Activated CD8-positive, alpha-beta T cell treated with anti-CD3 and anti-CD28 coated beads, Interleukin-2, amount 10 ng/mL, durations not matched to agents 7 days and 5 days (primary cell): ENCODE measurements at places on chromosomes 4 and X.

- no peak for DNase-seq
These were observed 38.4 kb upstream of the FAM9B start for GRCh38 chrX:9072281-9072680.

DNA sequence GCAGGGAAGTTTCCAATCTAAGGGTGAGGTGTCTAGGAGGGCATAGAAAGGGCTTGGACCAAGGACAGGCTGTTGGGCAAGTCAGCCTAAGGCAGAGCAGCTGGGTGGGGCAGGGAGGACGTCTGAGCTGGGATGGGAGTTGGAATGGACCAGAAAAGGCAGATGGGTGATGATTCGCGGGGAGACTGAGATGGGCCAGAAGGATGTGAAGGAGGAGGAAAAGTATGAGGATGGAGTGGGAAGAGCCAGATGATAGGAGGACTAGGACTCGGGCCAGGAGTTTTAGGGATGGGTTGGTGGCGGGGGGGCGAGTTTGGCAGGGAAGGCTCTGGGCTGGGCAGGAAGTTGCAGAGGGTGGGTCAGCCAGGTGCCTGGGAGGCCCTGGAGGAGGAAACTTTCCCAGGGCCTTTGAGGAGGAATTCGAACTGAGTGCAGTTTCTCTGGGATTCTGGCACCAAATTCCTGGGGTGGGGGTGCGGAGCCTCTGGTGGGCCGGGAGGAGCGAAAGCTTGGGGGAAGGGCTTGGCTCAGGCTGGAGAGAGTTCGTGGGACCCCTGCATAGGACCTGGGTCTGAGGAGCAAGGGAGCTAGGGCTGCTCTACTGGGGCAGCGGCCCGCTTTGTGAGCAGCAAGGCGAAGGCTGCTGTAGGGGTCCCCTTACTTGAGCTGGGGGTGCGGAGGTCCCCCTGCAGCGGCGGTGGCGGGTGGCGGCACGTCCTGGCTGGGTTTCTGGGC, 8.7 kb upstream of the TIMP1 start:
- DNase-seq = no peak

DNA sequence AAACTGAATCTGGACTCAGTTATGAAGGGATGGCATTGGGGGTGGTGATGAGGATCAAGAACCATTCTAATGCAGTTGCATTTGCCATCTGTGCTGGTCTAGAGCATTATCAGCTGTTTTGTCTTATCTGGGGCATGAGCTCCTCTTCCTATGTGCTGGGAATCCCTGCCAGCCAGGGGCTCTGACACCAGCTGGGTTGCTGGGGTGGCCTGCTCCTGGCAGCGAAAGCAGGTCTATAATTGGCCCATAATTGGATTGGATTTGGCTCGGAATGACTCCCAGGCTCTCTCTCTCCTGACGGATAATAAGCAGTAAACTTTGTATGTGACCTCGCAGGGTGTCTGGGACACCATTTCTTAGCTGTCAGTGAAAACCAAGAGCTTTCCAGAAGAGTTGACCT, 34.1 kb downstream of the SMPX start:
- DNase-seq = no peak

DNA sequence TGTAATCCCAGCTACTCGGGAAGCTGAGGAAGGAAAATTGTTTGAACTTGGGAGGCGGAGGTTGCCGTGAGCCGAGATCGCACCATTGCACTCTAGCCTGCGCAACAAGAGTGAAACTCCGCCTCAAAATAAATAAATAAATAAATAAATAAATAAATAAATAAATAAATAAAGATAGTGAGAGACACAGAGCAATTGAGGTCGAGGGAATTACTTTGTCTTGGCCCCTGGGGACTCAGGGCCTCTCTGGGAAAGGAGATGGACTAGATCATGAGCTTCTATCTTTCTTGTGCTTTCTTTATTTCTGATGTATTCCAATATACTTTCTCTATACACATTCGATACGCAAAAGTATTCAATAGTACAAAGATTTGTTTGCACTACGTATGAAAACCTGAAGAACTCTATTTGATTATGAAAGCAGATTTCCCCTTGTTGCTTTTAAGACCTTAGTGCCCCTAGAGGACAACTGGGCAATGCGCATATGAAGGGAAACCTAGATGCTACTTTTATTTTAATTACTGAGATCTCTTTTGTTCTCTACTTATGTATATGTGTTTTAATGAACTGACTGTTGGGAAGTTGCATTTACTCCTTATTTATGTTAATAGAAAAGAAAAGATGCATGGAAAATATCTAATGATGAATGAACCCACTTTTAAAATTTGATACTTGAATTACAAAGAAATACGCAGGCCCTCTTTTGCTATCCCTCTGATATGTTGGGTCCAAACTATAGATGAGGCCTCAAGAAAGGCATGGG, 12.8 kb upstream of the ELOVL6 start:
- peak; percentile 49 for DNase-seq

DNA sequence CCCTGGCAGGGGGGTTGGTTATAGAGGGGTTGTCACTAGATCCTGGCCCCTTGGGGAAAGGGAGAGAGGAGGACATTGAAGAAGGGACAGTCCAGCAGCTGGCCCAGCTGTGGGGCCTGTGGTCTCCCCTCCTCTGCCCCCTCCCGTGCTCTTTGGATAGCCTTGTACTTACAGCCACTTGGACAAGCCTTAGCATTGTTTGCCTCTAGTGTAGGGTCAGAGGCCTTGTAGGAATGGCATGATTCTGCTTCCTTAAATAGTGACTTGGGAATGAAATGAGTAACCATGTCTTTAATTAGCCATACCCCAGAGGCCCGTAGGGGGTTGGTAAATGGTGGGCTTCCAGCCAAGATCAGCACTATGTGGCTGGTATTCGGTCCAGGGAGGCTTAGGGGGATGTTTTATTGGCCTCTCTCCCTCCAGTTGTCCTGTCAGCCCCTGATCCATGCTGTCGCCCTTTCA, 230.6 kb downstream of the PTTG2 start:
- DNase-seq = no peak

- no peak for DNase-seq
These were observed 187.0 kb downstream of the AASDH start for GRCh38 chr4:56200275-56200674.

DNA sequence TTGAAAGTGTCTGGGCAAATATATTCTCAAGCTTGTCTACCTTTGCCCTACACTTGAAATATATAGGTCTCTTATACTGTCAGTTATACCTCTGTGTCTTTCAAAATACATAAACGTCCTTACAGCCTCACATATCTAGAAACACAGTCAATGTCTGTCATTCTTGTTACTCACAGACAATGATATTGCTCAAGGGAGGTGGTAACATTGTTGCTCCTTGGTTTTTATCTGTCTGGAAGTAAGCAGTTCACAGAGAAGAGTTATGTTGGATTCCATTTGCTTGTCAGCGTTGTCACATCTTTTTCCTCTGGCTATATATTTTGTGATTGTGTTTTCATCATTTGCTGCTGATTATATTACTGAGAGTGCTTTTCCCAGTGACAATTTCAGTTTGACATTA, 1528.9 kb downstream of the PCDH7 start:
- DNase-seq = no peak

DNA sequence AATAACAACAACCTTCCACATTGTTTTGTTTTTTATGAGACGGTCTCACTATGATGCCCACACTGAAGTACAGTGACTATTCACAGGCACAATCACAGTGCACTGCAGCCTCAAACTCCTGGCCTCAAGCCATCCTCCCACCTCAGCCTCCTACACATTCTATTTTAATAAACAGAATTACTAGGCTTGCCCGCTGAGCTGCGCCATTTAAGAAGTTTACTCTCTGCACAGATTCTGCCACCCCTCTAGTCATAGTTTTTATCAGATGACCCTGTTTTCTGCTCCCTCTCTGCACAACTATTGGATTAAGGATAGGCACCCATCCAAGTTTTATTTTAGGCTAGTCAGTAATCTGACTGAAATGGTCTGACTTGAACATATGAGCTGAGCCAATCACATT, 11.3 kb upstream of the COX18 start:
- no peak for DNase-seq

GRCh38 chr4:104752337-104752736, 257.6 kb upstream of the CXXC4 start:
- DNase-seq = no peak

DNA sequence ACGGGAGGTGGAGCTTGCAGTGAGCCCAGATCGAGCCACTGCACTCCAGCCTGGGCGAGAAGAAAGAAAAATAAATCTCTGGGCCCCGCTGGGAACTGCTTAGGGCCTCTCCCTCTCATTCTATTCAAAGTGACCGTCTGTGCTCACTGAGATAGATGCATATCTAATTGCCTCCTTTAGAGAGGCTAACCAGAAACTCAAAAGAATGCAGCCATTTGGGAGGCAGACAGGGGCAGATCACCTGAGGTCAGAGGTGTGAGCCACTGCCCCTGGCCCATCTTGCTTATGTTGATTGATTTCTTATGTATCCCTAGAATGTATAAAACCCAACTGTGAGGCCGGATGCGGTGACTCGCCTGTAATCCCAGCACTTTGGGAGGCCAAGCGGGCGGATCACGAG, 6.2 kb upstream of the CSF2RA start:
- no peak for DNase-seq

- DNase-seq = no peak
These were observed 795.4 kb upstream of the DIAPH2 start for GRCh38 chrX:95889279-95889678.

GRCh38 chrX:143615851-143616250, 20.1 kb downstream of the SLITRK4 start:
- DNase-seq = no peak

GRCh38 chr4:127145006-127145540, 487.7 kb upstream of the INTU start:
- DNase-seq = no peak

GRCh38 chr4:95215991-95216605, 332.7 kb downstream of the UNC5C start:
- no peak for DNase-seq

DNA sequence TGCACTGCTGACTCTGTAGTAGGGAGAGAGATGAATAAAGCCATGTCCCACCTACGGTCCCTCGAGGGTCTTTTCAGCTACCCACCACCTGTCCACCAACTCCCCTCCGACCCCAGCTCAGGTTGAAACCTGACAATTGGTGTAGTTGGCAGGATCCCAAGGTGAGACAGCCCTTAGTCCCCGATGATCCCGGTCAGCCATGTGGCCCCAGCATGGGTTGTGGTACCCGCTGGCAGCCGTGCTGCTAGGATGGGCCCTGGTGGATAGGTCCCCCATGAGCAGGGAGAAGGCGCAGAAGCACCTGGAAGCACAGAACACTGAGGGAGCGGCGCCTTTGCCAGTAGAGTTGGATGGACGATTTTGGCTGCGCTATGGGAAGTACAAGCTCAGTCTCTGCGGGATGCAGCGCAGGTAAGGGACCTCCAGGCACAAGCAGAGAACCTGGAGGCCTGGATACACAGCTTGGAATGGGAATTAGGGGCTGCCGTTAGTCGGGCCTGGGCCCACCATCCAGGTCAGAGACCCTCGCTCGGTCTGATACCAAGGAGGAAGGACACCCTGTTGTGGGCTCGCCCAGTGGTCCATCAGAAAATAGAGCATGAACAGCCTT, 694.6 kb upstream of the AGA start:
- no peak for DNase-seq

- no peak for DNase-seq
These were observed 109.0 kb downstream of the ANXA3 start for GRCh38 chr4:78660559-78660958.

DNA sequence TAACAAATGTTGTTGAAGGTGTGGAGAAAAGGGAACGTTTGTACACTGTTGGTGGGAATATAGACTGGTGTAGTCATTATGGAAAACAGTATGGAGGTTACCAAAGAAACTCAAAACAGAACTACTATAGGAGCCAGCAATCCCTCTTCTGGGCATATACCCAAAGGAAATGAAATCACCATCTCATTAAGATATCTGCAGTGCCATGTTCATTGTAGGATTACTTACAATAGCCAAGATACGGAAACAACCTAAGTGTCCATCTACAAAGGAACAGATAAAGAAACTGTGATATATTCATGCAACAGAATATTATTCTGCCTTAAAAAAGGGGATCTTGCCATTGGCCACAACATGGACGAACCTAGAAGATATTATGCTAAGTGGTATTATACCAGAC, 22.2 kb downstream of the APBB2 start:
- DNase-seq = no peak

DNA sequence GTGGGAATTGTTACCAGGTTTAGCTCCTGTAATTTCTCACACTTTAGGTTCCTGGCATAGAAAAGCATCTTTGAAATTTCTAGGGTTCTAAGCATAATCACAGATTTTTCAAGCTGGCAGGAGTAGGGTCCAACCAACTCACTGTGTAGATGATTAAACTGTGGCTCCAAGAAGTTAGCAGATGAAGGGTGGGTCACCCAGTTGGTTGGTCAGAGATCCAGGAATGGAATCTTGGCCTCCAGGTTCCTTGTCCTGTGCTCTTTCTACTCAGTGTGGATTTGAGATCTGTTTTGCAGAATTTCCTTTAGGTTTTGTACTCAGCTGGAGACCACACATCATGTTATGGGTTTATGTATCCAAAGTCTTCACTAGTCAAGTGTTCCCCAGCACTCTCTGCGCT, 90.3 kb upstream of the MAML3 start:
- no peak for DNase-seq

DNA sequence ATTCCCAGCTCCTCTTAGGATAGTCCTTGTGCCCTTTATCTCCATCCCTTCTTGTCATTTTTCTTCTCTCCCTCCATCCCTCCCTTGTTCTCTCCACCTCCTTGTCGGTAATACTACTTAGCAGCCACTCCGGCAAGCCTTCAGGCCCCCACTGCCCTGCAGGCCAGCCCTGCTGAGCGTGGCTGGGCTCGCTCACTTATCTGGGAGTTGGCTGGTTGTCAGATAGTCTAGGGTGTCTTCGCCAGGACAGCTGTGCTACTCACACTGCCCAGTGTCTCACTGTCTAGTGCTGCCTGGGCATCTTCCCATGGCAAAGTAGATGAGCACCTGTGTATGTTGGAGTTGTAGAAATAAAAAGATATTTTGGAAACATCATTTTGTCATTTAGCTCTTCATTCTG, 75.0 kb downstream of the STK32B start:
- no peak for DNase-seq

- no peak for DNase-seq
These were observed 34.4 kb upstream of the LRBA start for GRCh38 chr4:151049430-151049884.

- DNase-seq = no peak
These were observed 187.2 kb downstream of the NPFFR2 start for GRCh38 chr4:72218953-72219352.

DNA sequence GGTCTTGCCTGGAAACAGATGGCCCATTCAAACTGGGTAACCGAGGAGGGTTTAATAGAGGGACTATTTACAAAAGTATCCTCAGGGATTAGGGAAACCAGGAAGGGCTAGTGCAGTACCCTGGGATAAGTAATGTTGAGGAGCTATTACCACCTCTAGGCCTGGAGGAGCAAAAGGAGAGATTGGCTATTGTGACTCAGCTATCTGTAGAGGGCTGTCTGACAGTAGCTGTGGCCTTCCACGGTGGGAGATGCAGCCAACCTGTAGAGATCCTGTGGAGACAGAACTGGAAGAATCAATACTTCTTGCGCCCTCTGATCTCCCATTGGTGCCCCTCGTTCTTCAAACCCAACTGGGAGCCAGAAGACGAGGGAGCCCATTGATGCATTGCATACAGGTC, 34.1 kb upstream of the RPS6KA3 start:
- peak; percentile 21 for DNase-seq

- no peak for DNase-seq
These were observed 376.3 kb upstream of the ZFP42 start for GRCh38 chr4:187619319-187619718.
